HCEC 1CT (cell line): ENCODE measurements at places on chromosomes 5 and 9.

DNA sequence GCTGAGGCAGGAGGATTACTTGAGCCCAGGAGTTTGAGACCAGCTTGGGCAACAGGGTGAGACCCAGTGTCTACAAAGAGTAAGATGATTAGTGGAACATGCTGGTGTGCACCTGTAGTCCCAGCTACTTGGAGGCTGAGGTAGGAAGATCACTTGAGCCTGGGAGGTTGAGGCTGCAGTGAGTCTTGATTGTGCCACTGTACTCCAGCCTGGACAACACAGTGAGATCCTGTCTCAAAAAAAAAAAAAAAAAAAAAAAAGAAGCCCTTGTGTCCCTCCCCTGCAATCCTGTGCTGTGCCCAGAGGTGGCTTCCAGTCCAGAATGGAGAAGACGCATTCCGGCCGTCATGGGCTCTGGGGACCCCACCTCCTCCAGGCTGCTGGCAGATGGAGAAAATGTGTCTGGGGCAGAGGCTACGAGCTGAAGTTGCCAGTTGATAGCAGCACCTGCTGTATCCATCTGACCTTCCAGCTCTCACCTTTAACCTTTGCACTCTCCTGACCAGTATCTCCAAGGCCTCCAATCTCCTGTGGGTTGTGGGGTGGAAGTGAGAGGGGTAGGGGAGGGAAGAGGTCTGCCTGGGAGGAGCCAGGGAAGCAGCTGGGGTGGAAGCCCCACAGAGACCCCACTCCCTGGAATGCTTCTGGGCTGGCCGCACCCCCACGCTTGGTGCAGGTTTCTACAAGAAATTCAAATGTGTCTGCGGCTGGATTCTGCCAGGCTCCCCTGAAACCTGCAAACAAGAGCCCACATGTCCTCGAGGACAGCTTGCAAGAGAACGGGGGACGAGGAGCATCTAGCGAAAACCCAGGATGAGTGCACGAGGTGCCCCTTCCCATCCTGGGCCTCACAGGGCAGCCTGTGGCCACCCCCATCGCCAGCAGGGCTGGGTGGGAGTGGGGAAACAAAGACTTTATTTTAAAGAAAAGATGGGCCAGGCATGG is 148.3 kb upstream of the IER5L start:
- no peak for DNase-seq

- no peak for DNase-seq
Observed at GRCh38 chr5:133466556-133467334, 145.6 kb downstream of the FSTL4 start.

- DNase-seq: no peak
Observed at GRCh38 chr5:160427607-160428006, 6.0 kb downstream of the PTTG1 start.

- no peak for DNase-seq
Observed at GRCh38 chr9:103988821-103989220, 105.3 kb upstream of the SMC2 start.

DNA sequence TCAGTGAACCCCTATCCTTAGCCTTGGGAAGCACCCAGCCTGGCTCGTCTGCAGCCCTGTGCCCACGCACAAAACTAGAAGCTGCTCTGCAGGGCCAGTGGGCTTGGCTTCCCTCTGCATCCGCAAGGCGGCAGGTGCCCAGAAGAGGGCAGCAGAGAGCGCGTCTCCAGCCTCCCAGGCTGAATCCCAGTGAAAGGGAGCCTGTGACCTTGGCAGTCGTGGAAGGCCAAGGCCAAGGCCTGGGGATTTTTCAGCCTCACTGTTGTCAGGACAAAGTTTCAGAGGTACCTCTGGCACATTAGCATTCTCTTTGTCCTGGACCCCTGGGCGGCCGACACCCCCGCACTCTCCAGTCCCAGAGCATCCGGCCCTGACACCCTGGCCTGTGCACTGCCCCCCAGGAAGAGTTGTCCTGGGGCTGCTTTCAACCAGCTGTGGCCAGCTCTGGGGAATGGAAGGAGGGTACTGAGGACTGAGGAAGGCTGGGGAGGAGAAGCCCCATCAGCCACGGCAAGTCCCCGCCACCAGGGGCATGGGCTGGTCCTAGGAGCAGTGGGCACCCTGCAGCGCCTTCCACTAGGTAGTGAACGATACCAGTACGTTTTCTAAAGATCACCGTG is 63.6 kb upstream of the IL17B start:
- peak; percentile 55 for DNase-seq

GRCh38 chr5:168592014-168592368 is 12.8 kb upstream of the PANK3 start:
- DNase-seq: no peak

DNA sequence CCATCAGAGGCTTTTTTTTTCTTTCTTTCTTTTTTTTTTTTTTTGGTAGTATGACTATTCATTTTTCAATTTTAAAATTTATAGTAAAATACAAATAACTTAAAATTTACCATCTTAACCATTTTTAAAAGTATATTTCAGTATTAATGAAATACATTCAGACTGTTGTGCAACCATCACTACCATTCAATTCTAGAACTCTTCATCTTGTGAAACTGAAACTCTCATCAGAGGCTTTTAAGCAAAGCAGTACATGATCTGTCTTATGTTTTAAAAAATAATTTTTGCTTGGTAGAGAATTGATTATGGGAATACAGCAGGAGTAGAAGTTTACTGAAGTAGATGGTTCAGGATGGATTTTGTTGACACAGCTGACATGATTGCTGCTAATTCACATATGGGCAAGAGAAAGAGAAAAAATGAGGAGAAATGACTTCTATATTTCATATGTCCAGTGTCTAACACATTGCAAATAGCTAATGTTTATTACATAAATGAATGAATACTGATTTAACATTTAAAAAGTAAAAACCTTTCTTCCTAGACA is 13.4 kb downstream of the ELOVL7 start:
- no peak for DNase-seq

DNA sequence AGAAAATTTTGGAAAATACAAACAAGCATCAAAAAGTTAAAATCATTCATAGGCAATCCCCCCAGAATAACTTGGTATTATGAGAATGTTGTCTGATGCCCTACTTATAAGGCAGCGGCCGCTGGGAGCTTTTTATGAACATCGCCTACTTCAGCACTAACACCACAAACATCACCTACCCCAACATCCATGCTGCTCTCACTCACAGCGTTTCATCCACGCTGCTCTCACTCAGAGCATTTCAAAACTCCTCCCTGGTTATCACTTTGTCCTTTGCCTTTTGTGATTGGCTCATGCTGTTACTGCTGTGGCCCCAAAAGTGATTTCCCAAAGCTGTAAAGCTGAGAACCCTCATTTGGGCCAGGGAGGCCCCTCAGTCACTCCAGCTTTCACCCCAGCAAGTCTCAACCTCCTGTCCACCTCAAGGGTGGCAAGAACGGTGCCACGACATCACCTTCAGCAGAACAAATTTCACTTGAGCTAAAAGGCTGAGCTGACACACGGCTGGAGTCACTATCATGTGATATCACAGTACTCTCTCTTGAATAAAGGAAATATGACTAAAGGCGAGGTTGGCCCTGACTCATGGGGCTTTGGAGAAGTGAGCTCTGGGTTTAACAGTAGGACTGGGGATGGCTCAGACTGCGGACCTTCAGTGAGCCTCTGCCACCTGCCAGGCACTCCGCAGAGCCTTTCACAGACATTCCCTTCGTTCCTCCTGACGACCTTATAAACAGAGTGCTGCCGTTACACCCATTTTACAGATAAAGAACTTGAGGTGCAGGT is 25.2 kb downstream of the SHC3 start:
- DNase-seq: peak; percentile 98

- DNase-seq: no peak
Observed at GRCh38 chr5:65821966-65822365, 100.0 kb downstream of the NLN start.

GRCh38 chr9:111961575-111961974 is 65.0 kb downstream of the UGCG start:
- DNase-seq: no peak
